ENCODE measurements at places on chromosomes 7 and 10.
A peak's percentile ranks its signal among the peaks of the same experiment; 100 is the strongest.

GRCh38 chr7:86745013-86745745 lies 101.5 kb downstream of the GRM3 start:
- DNase-seq = no peak

DNA sequence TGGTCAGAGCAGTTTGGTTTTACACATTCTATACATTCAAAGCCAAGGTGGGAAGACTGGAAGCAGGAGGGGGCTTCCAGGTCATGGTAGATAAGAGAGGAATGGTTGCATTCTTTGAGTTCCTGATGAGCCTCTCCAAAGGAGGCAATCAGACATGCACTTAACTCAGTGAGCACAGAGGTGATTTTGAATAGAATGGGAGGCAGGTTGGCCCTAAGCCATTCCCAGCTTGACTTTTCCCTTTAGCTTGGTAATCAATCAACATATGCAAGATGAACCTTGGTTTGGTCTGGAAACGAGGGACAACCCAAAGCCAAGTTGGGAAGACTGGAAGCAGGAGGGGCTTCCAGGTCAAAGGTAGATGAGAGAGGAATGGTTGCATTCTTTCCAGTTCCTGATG lies 31.4 kb downstream of the TCERG1L start:
- DNase-seq = no peak

DNA sequence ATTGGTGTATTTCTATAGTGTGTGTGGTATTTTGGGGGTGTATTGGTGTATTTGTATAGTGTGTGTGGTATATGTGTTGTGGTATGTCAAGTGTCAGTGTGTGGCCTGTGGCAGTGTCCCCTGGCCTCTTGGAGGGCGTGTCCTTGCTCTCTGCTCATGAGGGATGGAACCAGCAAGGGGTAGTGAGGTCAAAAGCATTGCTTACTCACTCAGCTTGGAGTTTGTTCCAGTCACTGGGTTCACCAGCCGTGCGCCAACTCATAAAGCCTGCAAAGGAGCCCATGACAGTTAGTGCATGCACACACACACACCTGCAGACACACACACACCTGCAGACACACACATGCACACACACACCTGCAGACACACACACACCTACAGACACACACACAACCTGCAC lies 4.3 kb upstream of the TRPV6 start:
- no peak for DNase-seq

- peak; percentile 19 for DNase-seq
Observed at GRCh38 chr10:101512738-101513137, 75.3 kb downstream of the POLL start.

DNA sequence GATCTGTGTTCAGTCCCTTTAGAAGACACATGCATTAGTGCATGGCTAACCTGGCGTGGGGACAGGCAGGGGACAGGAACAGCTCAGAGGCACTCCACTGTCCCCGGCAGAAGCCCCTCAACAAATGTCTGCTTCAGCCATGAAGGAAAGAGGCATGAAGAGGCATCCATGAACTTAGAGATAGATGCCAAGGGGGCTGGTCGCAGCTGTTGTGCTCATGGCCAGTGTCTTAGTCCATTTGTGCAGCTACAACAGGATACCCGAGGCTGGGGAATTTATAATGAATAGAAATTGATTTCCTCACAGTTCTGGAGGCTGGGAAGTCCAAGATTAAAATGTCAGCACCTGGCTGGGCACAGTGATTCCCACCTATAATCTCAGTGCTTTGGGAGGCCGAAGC lies 14.5 kb upstream of the GNA12 start:
- no peak for DNase-seq

GRCh38 chr7:78734626-78735025 lies 718.8 kb downstream of the MAGI2 start:
- DNase-seq = no peak

GRCh38 chr10:80500572-80501380 lies 36.9 kb upstream of the SH2D4B start:
- DNase-seq = no peak

DNA sequence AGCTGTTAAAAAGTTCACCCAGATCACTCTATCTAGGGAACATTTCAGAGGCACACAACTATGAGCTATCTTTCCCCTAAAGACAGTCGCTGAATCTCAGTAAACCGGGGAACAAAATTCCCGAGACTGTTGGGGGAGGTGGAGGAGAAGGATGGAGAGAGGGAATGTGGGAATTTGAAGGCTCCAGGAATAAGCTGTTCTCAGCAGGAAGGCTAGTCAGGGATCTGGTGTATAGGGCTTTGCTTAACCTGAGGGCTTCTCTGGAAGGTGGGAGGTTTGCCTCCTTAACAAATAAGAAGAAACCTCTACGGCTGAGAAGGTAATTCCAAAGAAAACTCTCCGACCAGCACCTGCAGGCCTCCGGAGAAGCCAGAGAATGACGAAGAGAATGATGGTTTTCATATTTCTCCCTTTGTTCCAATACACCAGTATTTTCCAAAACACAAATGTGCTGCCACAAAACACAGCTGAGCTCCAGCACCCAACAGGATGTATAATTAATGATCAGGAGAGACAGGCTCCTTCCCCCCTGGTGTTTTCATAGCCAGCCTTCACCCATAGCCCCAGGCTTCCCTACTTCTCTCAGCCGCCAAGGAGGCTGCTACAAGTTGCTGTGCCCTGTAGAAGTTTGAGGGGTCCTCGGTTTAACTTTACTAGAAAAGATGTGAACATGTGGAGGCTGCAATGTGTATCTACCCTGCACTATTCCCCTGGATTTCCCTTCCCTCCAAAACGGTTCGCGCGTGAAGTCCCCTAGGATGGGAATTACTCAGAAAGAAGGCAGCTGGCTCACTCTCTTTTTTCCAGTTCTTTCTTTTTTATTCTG lies 2.0 kb downstream of the KCNMA1 start:
- DNase-seq = no peak

DNA sequence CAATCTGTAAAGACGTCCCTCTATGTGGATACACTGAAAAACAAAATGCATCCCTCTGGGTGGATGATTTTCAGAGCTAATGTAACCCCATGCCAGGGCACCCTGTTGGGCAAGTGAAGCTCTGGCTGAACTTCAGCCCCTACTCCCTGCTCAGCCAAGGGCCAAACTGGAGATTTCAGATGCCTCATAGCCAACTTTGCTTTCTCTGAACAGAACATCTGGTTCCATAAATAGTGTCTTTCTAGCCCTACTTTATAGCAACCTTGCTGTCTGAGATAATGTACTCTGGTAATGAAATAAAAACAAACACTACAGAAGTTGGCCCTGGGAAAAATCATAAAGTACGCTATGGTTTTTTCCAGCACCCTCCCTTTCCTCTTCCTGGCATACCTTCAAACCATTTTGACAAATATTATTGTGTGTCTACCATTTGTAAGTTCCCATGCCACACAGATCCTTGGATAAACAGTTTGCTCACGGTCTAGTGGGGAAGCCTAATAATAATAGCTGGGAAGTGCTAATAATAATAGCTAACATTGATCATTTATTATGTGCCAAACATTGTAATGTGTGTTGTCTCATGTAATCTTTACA lies 3.4 kb downstream of the ENTPD1 start:
- no peak for DNase-seq

GRCh38 chr10:107692072-107692471 lies 527.6 kb upstream of the SORCS1 start:
- no peak for DNase-seq

GRCh38 chr10:58796824-58797223 lies 284.2 kb downstream of the BICC1 start:
- no peak for DNase-seq

DNA sequence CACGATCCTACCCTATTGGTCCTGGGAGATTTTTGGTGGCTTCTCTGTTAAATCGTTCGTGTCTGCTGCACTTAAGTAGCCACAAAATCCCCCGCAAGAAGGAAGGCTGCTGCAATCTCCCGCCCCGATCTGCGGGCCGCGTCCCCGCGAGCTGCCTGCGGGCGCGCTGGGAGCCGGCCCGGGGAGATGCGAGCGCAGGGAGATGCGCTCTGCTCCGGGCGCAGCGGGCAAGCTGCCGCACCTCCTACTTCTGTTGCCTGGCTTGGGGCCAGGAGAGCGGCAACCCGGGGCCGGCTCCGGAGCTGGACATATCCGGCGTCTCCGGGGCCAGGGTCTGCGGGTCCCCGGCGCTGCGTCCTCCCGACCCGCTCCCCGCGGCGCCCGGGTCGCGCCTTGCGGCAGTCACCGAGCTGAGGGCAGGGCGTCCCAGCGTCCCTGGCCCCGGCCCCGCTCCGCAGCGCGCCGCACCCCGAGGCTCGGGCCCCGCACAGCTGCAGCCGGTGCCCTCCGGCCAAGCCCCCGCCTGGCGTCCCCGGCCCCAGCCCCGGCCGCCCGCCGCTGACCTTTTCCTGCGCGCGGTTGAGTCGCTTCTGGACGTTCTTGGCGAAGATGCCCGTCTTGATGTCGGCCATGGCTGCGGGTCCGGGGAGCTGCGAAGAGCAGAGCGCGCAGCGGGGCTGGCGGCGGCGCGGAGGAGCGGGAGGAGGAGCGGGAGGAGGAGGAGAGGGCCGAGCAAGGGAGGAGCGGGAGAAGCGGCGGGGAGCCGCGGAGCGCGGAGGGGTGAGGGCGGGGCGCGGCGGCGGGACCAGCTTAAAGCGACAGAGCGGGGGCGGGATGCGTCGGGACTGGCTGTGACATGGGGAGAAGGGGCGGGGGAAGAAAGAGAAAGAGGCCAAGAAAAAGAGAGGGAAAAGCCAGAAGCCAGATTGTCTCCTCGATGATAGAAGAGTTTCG lies at the start of gene AMPH:
Gene AMPH (minus strand): TSS at position 654 of the 954 bp plus-strand sequence. CDS start 22 bp downstream, at position 632.
- DNase-seq = no peak

- DNase-seq = no peak
Observed at GRCh38 chr10:85318809-85319807, 990.7 kb downstream of the CCSER2 start.

- no peak for DNase-seq
Observed at GRCh38 chr10:71136036-71136721, 76.2 kb upstream of the UNC5B start.

- DNase-seq = no peak
Observed at GRCh38 chr7:22810843-22811242, 11.8 kb downstream of the TOMM7 start.

- DNase-seq = no peak
Observed at GRCh38 chr7:25255611-25256332, 27.5 kb upstream of the NPVF start.

- DNase-seq = no peak
Observed at GRCh38 chr10:78752221-78752620, 316.5 kb upstream of the ZMIZ1 start.

DNA sequence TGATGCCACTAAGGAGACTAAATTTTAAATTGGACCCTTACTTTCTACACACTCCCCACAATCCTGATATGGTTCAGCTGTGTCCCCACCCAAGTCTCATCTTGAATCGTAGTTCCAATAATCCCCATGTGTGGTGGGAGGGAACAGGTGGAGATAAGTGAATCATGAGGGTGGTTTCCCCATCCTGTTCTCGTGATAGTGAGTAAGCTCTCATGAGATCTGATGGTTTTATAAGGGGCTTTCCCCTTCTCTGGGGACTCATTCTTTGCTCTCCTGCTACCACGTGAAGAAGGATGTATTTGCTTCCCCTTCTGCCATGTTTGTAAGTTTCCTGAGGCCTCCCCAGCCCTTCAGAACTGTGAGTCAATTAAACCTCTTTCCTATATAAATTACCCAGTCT lies 18.4 kb upstream of the BET1 start:
- DNase-seq = no peak

- DNase-seq = no peak
Observed at GRCh38 chr7:121872831-121873288, at the start of gene PTPRZ1. Gene PTPRZ1, plus strand, starts transcription at chr7:121873161. Its CDS starts 339 bp downstream, at chr7:121873500.

GRCh38 chr10:51250278-51250920 lies 176.1 kb downstream of the PRKG1 start:
- DNase-seq = no peak

DNA sequence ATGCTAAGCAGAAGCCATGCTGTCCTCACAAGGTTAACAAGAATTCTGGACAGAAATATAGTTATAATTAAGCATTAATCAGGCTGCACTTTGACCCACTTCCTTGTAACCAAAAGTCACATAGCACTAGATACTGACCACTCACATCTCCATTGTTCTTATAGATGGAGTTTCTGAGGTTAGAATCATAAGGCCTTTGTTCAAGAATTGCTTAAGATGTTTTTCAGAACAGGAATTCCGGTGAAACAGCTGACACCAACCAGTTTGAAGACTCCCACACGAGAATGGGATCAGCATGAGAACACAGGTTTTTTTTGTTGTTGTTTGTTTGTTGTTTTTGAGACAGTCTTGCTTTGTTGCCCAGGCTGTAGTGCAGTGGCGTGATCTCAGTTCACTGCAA lies 488.3 kb upstream of the NRP1 start:
- DNase-seq = no peak

GRCh38 chr10:50514995-50515394 lies 108.8 kb downstream of the SGMS1 start:
- no peak for DNase-seq
